ENCODE measurements at places on chromosomes 2 and 18.

DNA sequence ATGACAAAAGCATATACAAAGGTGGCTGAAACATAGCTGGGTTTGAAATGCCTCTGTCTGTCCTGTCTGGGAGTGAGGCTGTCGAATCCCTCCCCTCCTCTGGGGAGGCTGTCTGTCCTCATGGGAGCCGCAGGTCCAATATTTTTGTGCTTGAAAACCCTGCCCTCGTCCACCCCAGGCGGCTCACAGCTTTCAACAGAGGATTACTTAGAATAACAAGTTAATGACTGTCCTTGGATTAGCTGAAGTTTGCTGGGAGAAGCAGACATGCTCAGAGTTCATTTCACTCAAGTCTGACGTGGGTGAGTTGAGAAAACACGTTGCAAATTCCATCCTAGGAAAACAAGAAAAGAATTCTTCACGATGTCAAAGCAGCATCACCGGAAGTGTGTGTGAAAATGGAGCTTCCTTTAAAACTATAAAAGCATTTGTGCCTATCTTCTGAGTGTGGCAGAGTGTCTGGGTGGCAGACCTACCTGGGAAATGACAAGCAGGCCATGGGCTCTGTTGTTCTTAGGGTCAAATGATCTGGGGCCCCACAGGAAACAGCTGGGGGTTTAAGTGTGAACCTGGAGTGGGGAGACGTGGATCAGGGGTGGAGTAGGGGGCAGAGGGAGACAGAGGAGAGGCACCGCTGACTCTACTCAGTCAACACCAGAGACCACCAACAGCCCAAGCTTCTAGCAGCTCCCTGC is 77.1 kb downstream of the DDX1 start:
- DNase-seq, result no peak

DNA sequence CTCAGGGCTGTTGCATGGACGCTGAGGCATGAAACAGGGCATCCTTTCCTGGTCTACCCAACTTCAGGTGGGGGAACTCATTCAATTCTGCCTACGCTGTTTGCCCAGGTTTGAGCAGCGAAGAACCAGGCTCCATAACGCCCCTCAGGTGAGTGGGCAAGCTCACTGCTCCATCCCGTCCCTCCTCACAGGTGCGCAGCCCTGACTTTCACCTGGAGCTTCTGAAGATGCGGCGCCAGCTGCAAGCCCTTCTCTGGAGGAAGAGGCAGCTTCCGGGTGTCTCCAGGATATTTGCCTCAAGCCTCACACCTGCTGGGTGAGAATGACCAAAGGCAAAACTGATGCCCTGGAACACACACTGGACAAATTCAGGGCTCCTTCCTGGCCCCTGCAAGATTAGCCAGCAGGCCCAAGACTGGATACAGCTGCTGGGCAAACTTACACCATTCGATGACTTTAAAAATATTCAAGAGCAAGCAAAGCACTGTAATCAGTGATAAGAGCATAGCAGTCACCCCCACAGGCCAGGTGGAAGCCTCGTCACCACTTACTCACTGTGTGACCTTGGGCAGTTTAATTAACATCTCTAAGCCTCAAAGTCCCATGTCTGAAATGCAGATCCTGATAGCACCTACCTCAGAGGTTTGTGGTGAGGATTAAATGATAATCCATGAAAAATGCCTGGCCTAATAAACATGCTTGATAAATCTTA is 97.7 kb downstream of the GYPC start:
- no peak for DNase-seq

GRCh38 chr2:25420820-25421237 is 79.1 kb upstream of the DNMT3A start:
- no peak for DNase-seq

DNA sequence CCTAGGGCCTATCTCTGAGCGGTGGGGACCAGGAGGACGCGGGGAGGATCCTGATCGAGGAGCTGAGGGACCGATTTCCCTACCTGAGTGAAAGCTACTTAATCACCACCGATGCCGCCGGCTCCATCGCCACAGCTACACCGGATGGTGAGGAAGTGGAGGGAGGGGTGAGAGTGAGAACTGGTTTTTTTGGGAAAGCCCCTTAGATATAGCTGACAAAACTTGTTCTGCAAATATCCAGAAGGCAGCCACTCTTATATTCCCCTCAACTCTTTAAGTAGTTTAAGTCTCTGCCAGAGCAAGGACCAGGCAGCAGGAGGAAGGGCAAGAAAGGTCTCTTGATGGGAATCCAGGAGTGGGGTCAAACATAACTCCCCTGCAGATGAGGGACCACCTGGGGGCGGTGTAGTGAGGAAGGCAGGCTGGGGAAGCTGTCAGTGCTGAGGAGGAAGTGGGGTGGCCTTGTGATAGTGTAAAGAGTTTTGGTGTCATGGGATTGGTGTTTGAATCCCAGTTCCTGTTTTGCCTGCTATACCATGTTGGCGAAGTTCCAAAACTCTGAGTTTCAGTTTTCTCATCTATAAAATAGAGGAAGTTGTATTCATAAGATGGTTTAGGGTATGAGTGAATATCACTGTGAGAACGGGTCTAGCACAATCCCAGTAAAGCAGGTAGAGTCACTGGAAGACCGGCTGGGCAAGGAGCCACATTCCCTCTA is 3.4 kb downstream of the NAGK start:
- DNase-seq, result no peak

DNA sequence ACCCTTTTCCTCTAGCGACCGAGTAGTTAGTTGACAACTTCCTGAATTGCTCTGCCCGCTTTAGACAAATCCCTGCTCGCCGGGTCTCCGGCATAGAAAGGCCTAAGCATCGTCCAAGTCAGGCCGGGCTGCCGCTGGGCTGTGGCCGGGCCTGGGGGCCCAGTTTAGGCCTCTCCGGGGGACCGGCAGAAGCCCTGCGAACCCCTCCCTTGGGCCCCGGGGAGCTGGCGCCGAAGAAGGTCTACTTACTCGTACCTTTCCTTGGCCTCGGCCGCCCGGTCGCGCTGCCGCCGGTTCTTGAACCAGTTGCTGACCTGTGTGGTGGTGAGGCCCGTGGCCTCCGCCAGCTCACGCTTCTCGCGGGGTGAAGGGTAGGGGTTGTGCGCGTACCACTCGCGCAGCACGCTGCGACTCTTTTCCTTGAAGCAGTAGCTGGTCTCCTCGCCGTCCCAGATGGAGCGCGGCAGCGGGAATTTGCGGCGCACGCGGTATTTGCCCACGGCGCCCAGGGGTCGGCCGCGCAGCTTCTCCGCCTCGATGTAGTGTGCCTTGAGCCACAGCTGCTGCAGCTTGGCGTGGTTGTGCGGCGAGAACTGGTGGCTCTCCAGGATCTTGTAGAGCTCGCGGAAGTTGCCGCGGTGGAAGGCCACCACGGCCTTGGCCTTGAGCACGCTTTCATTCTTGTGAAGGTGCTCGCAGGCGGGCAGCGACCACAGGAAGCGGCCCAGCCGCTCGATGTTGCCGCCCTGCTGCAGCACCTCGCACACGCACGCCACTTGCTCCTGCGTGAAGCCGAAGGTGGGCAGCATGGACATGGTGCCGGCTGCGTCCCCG is 739 bp downstream of the SIX2 start:
- DNase-seq, result peak; percentile 4

DNA sequence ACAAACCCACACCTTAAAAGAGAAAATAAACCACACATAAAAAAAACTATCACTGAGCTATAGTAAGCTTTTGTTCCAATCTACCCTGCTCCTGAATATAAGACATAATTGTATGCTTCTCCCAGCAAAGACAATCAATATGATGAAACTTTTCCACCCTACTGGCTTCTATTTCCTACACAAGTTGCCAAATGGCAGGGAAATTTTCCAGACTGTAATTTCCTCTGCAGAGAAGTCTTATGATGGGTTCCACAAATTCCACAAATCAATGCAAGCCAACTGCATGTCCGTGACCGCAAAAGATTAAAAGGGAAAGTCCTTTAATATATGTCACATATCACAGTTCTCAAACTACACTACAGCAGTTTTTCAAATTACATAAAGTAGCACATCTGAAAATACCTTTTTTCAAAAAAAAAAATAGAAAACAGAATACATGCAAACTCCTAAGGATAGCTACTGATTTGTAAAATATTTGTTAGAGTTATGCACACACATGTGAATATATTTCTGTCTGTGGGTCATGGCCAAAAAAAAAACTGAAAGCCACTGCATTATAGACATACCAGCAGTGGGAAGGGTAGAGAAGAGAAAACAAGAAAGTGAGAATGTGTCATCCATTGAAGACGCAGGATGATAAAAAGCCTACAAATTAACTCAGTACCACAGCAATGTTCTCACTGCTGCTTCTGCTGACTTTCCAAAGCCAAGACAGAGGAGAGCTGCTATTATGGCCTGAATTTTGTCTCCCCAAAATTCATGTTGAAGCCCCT is 61.4 kb downstream of the RPL31 start:
- DNase-seq, result no peak

- no peak for DNase-seq
Observed at GRCh38 chr2:181348107-181348837, 108.9 kb upstream of the ITGA4 start.

DNA sequence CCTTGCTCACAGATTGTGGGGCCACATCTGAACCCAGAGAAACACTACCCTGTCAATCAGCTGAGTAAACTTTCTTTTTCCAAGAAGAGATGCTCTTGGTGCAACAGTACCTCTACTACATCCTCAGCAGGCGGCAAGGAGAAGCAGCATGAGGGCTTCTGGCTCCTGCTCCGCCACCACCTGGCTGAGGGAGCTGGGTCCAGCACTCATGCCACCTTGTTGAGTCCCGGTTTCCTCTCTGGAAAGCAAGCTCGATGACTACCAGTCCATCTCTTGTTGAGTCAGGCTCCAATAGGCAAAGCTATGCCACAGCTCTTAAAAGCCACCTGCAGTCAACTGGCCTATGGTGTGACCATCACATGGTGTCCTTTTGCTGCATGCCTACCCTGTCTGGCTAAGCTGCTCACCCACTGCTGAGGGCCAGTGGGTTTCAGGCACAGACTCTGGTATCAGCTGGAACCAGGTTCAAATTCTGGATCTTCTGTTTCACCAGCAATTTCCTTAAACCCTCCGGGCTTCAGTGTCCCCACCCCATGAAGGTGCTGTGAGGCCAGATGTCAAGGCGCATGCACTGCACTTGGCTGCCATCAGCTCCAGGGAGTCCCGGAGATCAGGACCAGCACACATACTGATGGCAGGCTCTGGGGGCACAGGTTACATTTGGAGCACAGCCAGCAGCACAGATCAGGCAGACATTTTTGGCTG is 42.5 kb upstream of the ACAA2 start:
- no peak for DNase-seq

GRCh38 chr18:78891185-78891762 is 88.3 kb upstream of the SALL3 start:
- peak; percentile 79 for DNase-seq

GRCh38 chr18:57048859-57049258 is 98.0 kb upstream of the BOD1L2 start:
- DNase-seq, result no peak

DNA sequence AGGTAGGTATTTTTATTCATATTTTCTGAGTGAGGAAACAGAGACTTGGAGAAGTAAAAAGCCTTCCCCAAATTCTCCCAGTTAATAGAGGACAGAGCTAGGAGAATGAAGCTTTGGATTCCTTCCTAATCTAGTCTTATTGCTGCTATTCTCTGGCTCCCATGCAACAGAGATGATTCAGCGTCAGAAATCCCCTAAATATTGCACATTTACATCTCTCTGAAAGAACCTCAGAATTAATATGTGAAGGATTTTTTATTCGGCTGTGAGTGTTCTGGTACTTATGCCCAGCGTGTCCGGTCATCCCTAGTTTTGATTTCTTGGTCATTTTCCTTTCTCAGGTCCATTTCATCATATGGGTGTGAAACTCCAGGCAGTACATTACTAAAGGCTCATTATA is 91.2 kb upstream of the SESTD1 start:
- DNase-seq, result no peak

GRCh38 chr2:16186661-16187481 is 246.5 kb downstream of the MYCN start:
- DNase-seq, result no peak

- peak; percentile 27 for DNase-seq
Observed at GRCh38 chr2:47569658-47570475, 166.9 kb downstream of the MSH2 start.

DNA sequence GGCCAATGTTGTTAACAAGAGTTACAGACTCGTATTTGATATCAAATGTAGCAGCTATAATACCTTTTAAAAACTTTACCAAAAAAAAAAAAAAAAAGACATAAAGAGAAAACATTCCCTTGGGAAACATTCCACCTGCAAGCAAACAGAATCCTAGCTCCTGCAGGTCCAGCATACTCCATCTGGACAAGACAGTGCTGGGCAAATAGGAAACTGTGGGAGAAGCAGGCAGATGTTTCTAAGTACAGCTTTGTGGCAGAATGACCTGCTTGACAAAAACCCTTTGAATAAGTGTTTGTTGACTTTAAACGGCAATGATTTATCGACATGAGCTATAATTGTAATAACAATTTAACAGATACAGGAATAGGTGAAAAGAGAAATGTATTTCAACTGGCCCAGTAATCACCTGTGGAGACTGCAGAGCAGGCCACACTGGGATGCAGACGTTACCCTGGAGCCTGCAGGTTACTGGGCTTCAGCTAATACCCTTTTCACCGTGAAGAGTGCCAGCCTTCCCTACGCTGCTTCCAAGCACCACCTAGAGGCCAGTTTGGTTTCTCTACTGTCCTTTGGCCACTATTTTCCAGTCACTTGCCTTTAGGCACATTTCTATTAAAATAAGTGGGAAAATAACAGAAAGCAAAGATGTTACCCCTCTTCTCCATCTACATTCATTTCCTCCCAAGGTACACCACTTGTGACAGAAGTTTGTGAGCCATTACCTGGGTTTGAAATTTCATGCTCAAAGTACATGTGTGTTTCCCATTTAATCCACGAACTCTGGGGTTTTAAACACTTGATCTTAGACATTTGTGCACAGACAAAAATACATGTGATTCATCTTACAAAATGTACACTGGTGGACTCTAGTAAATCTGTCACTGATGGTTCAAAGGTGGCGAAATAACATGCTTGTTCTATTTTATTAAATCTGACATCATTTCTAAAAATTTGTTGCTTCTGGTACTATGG is 96.9 kb upstream of the ZNF397 start:
- DNase-seq, result peak; percentile 95

- no peak for DNase-seq
Observed at GRCh38 chr2:170820757-170821530, 4.3 kb downstream of the GAD1 start.

GRCh38 chr18:2360861-2361260 is 210.4 kb downstream of the METTL4 start:
- DNase-seq, result no peak

GRCh38 chr2:130346741-130347066 is 4.0 kb downstream of the IMP4 start:
- DNase-seq, result no peak
